ENCODE measurements at places on chromosomes 2 and 18. TPM values are rescaled to one million over a fixed set of nuclear protein-coding genes. Genes with fewer than 3 reads are reported as not detected.

The EMX1 gene
- not detected for total RNA-seq

- no peak for DNase-seq
These were observed 18.6 kb downstream of the SF3B1 start for GRCh38 chr2:197416268-197416667.

GRCh38 chr2:207960090-207960489 lies 65.2 kb downstream of the PLEKHM3 start:
- no peak for DNase-seq

GRCh38 chr2:42859006-42859552 lies 66.7 kb upstream of the HAAO start:
- DNase-seq: peak; percentile 54

- no peak for DNase-seq
These were observed 79.8 kb downstream of the LONRF2 start for GRCh38 chr2:100242476-100242875.
